Breast epithelium (tissue), 4 donors: ENCODE measurements at places on chromosomes 4 and X. TPM values are rescaled to one million over a fixed set of nuclear protein-coding genes. Genes with fewer than 3 reads are reported as not detected.
A peak's percentile ranks its signal among the peaks of the same experiment; 100 is the strongest.

MRFAP1 gene
- 142 TPM for total RNA-seq

WDR45 gene
- total RNA-seq: 95.7 TPM

DNA sequence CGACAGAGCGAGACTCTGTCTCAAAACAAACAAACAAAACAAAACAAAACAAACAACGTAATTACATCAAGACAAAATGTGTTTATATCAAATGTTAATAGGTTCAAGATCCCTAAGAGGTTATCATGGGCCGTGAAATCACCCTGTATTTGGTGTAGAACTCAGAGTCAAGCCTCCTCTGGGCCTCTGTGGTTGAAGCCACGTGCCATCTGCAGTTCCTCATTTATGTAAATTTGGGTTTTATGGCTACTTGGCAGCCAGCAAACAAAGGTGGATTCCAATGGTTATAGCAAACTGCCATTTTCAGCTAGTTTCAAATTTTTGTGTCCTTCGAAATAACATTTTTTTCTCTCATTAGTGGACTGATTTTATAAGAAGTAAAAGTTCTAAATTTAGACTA is 16.4 kb downstream of the NSDHL start:
- no peak for DNase-seq
- no peaks in the 10 kb centered on the region for H3K27me3 ChIP-seq
- H3K4me3 ChIP-seq: no peak overlapping the region
- no peaks in the 10 kb centered on the region for H3K4me1 ChIP-seq
- H3K36me3 ChIP-seq: no peaks in the 10 kb centered on the region
- no peak overlapping the region for H3K27ac ChIP-seq

GRCh38 chrX:20144491-20144890 is 2.9 kb upstream of the EIF1AX start:
- peaks cover 8% of the 10 kb centered on the region for H3K27me3 ChIP-seq
- H3K36me3 ChIP-seq: no peaks in the 10 kb centered on the region

HSFX1 gene
- 0.32 TPM for total RNA-seq

TMEM31 gene
- total RNA-seq: not detected

STARD8 gene
- 9.2 TPM for total RNA-seq

DNA sequence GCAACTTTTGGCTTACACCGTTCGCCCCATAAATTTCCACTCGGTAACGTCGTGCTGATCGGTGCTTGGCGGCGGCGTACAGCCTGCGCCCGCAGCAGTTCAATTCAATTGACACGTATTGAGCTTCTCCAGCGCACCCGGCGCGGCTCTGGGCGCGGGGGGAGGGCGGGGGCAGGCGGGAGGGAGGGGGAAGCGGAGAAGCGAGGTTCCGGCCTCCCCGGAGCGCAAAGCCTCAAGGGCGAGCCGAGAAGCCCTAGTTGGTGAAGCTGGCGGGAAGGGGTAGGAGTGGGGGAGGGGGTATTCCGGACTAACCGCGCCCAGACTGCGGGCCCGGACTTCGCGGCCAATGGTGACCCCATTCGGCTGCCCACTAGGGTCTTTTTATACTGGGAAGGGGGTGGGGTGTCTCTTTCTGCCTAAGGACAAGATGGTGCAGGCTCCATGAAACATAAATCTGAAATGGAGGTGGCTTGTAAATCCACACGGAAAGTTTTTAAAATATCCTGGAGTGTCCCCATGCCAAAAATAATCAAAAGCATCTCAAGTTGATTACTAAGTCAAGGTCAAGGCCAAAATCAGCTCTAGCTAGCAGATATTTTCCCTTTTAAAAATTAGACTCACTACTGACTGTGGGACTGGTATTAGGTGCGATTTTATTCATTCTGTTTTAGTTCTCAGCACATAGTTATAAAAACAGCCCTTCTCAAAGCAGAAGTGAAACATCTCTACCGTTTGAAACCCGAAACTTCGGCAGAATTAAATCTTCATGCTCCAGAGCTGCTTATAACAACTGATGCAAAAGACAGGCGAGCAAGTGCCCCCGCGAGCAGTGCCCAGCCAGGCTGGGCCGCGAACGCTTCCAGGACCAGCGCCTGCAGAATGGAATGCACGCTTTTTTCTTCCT is 1.5 kb upstream of the BCOR start:
- peak overlapping the region; percentile 85 for H3K27ac ChIP-seq
- peaks cover 93% of the 10 kb centered on the region for H3K27me3 ChIP-seq
- H3K4me1 ChIP-seq: peaks cover 5% of the 10 kb centered on the region
- peak overlapping the region; percentile 71 for H3K4me3 ChIP-seq

DNA sequence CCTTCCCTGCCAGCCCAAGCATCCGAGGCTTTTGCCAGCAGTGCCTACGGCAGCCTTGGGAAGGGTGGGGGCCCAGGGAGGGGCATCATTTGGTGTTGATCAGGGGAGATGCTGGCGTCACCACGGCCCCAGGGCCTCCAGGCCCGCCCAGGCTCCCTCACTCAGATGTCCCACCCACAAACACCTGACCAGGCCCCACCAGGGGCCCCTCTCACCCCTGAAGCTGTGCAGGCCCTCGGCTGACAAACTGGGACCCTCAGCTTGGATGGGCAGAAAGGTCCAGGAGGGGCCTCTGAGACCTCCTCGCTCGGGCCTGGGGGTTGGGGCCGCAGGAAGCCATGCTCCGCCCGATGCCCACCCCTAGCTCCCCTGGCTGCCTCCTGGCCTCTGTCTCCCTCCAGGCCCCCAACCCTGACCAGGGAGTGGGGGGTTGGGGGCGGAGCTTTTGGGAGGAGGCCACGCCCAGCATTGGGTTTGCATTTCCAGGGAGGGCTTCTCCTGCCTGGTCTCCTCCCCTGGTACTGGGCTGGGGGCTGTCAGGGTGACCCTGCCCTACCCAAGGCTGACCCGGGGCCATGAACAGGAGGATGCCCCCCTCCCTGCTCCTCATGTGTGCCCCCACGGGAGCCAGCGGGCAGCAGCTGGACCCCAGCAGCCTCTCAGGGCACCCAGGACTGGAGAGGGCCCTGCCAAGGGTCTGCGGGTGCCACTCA is 33.4 kb upstream of the SPON2 start:
- no peak overlapping the region for H3K4me3 ChIP-seq
- peak overlapping the region; percentile 1 for H3K27ac ChIP-seq
- peak; percentile 31 for DNase-seq
- H3K4me1 ChIP-seq: no peaks in the 10 kb centered on the region

- H3K4me1 ChIP-seq: no peaks in the 10 kb centered on the region
- no peak overlapping the region for H3K27ac ChIP-seq
- no peak overlapping the region for H3K4me3 ChIP-seq
- H3K27me3 ChIP-seq: no peaks in the 10 kb centered on the region
- DNase-seq: no peak
- no peaks in the 10 kb centered on the region for H3K36me3 ChIP-seq
Measured at GRCh38 chrX:4708970-4709760, 995.7 kb upstream of the PRKX start.

EBP gene
- 20.6 TPM for total RNA-seq
